ENCODE measurements at places on chromosomes 13 and 19.

DNA sequence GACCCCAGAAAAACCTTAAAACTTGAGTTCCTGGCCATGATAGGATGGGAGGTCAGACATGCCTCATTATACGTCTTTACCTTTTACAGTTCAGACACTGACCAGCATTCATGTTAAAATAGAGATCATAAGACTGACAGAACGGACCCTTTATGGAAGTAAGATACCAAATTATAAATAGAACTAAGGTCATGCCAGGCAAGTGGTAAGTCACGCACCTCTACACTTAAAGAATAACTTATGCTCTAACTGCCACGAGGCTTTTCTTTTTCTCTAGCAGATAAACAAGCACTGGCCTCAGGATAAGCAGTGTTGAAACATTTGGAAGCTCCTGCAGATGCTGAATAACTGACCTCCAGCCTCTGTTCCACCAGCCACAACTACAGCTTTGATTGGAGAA, 28.4 kb downstream of the GPR42 start:
- no peak for DNase-seq

DNA sequence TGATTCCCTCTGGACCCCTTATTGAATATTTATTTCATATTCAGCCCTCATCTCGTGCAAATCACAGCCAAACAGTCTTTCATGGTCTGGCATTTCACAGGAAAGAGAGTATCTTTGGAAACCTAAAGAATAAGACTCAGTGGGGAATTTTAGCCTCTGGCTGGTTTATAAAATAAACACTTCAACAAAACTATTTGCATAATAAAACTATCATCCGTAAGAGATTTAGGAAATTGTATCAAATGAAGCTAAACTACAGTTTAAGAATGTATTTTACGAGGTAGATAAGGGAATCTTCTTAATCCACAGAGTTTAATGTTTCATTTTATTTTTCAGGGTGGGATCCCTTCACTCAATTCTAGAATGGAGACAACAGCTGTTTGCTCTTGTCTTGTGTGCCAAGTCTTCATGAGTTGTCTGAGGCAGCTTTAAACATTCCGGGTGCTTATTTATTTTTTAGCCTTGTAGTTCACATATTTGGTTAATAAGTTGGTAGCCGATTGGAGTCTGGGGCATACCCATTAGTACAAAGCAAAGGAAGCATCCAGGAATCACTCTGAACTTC, 634.4 kb upstream of the KLF12 start:
- no peak for DNase-seq

- no peak for DNase-seq
Measured at GRCh38 chr19:7504684-7505083, 11.2 kb upstream of the ZNF358 start.

GRCh38 chr19:41945135-41945766, 13.9 kb downstream of the RABAC1 start:
- no peak for DNase-seq

DNA sequence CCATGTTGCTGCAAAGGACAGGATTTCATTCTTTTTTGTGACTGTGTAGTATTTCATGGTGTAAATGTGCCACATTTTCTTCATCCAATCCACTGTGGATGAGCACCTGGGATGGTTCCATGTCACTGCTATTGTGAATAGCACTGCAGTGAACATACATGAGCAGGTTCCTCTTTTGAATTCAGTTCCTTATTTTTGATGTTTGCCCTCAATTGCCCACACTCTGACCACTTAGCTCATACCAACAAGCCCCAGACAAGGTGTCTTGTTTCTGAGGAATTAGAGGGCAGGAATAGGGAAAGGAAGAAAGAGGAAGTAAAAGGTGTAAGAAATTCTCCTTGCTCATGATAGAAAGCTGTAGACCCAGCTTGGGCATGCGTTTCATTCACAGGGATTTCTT, 244.2 kb upstream of the ZNF507 start:
- no peak for DNase-seq
